ENCODE measurements at places on chromosomes 7 and 10.

DNA sequence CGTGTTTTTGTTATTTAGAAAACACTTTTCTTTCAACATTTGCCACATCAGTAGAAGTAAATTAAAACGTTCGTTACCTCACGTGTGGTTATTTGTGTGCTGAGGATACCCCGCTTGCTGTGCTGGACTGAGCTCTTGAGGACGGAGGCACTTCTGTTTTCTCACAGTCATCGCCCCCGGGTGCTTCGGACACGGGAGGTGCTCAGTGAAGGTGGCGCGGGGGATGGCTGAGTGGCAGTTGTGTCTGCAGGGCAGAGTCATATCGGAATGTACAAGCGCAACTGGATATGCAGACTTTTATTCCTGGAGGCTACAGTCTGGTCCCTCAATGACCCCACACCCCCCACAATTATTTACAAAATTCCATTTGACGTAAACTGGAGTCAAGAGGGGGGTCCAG, 92.0 kb downstream of the DYNC2I1 start:
- DNase-seq: no peak

- DNase-seq: no peak
Observed at GRCh38 chr7:85750454-85750949, 563.6 kb upstream of the SEMA3D start.

GRCh38 chr7:27250557-27251070, 8.0 kb downstream of the EVX1 start:
- no peak for DNase-seq

DNA sequence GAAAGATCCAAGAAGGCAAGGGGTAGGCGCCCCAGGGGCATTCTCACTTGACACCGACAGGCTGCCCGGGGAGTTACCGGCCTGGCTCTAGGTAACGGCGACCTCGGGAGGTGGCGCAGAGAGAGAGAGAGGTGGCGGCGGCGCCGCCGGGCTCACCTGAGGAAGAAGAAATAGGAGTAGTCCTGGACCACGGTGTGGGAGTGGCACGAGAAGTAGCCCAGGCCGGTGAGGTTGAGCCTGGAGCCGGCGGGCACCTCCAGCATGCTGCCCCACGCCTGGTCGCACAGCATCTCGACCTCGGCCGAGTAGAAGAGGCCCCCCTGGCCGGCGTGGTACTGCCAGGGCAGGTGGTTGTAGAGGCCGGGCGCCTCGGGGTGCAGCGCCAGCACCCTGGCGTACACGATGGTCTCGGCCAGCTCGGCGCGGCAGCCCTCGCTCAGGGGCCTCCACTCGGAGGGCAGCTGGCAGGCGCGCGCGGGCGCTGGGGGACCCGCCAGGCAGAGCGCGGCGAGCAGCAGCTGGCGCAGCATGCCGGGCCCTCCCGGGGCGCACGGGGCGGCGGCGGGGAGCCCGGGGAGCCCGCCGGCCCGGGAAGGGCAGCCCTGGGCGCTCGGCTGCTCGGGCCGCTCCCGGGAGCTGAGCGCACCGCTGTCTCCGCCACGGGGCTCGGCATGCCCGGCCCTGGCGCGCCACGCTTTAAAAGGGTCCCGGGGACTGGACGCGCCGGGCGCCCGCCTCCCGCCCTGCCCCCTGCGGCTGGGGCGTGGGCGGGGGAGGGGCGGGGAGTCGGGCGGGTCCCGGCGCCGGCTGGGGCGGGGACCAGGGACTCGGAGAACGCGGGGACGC, at the start of gene CCDC3:
CCDC3 (minus strand) TSS at position 673 of the 846 bp plus-strand sequence; CDS start at position 530, 143 bp downstream.
- DNase-seq: peak; percentile 13

GRCh38 chr7:137882261-137882668, 35.5 kb upstream of the DGKI start:
- peak; percentile 100 for DNase-seq

DNA sequence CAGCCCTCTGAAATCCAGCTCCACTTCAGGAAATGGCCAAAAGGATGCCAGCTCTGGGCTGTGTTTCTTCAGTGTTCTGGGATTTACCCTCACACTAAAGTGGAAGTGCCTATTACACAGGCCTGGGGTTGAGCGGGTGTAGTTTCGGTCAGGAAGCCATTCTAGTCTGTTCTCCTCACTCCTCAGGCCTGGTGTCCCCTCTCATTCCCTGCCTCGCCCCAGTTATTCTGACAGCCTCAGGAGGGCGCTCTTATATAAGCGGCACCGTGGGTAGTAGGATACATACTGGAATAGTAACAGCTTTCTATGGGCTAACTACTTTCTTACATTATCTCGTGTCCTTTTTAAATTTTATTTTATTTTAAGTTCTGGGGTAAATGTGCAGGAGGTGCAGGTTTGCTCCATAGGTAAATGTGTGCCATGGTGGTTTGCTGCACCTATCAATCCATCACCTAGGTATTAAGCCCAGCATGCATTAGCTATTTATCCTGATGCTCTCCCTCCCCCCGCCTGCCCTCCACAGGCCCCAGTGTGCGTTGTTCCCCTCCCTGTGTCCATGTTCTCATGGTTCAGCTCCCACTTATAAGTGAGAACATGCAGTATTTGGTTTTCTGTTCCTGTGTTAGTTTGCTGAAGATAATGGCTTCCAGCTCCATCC, 12.2 kb upstream of the LGI1 start:
- DNase-seq: peak; percentile 43

DNA sequence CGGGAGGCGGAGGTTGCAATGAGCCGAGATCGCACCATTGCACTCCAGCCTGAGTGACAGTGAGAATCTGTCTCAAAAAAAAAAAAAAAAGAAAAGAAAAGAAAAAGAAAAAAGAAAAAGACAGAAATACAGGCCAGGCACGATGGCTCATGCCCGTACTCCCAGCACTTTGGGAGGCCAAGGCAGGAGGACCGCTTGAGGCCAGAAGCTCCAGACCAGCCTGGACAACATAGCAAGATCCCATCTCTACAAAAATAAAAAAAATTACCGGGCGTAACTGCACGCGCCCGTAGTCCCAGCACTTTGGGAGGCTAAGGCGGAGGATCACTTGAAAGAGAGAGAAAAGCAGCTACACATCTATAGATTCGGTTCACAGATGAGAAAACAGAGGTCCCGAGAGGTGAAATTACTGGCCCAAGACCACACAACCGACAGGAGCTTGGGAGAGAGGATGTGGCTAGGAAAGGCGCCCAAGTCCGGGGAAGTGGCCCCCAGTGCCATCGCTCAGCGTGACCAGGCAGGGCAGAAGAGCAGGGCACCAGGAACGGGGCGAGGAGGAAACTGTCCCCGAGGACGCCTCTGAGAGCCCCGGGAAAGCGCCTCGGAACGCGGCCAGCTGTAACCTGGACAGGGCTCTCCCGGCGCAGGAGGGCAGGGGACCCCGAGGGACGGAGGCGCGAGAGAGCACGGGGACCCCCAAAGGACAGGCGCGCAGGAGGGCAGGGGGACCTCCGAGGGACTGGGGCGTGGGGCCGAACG, 612 bp downstream of the SNX8 start:
- peak; percentile 26 for DNase-seq

Measured in LHCN-M2 (cell line).